Stimulated activated CD8-positive, alpha-beta memory T cell treated with anti-CD3 and anti-CD28 coated beads, Interleukin-4, amount 100 ng/mL, for 1 hour (primary cell): ENCODE measurements at places on chromosomes 5 and 9.

DNA sequence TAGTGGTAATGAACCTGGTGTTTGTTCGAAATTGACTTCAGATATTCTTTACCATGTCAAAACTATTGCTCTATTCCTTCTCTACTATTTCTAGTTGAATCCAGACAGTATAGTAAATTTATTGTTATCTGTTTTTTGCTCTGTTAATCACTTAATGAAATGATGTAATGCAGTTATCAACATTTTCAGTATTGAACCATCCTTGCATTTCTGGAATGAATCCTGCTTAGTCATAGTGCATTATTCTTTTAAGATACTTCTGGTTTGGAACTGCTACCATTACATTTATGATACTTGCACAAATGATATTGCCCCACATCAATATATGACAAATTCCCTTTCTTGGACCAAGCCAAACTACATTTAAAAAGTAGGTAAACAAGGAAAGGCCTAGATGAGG lies 554.0 kb upstream of the KLF4 start:
- DNase-seq: no peak

- DNase-seq: no peak
These were observed 18.0 kb downstream of the ATOX1 start for GRCh38 chr5:151740336-151740942.

DNA sequence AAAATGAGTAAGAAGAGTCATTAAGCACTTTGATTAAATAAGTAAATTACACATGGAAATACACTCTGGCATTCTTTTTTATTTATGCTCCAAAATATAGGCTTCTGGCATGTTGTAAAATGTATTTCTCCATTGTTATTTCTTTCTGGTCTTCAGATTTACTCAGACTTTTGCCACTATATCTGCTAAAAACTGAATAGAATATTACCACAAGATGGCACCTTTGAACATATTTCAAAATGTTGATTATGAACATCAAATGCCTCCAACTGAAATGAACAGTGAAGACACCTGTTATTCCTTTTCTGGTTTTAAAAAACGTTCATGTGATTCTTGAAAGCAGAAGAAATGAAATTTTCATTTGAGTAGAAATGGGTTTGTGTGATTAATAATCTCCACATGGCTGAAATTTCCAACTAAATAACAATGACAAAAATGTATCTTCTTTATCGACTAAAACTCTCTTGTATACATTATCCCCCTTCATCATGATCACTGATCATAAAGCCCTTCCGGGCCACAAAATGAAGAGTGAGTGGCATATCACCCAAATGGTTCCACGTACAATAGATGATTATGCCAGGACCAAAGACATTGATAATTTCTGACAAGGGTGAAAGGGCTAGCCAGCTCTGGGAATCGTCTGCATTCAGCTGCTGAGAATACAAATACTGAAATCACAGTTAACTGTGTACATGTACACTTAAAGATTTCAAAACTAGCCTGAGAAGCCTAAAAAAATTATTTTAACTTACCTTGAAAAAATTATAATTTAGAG lies 23.8 kb downstream of the TYRP1 start:
- DNase-seq: no peak

DNA sequence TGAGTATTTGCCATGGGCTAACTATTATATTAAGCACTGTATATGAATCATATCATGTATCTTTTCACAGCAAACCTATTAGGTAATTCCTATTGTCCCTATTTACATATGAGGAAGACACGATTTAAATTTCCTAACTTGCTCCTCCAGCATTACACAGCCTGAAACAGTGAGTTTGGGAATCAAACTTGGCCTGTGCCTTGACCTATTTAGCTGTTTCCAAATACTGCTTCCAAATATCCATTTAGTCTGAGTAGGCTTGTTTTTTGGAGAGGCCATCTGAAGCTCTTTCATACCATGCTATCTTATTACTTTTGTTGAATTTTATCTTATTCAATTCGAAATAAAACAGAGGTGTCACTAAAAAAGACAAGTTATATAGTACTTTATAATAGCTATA lies 447.3 kb upstream of the MPDZ start:
- DNase-seq: no peak

- no peak for DNase-seq
These were observed 162.6 kb upstream of the ADAMTS16 start for GRCh38 chr5:4977416-4978110.

GRCh38 chr5:127887282-127887681 lies 184.1 kb downstream of the CCDC192 start:
- DNase-seq: no peak

GRCh38 chr5:143931476-143931875 lies 119.5 kb downstream of the HMHB1 start:
- no peak for DNase-seq

GRCh38 chr5:10627160-10627701 lies 63.4 kb downstream of the ANKRD33B start:
- no peak for DNase-seq

DNA sequence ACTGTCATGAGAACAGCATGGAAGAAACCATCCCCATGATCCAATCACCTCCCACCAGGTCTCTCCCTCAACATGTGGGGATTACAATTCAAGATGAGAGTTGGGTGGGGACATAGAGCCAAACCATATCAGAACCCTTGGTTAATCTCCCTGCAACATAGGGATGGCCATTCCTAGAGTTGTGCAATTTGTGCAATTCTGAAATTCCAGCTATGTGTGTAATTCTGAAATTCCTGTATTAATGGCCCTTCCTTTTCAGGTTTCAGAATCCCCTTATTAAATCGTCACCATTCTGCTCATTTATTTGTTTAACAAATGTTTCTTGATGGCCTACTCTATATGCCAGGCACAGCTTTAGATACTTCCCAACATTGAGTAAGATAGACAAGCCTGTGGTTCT lies 282.6 kb downstream of the SMARCA2 start:
- DNase-seq: no peak

DNA sequence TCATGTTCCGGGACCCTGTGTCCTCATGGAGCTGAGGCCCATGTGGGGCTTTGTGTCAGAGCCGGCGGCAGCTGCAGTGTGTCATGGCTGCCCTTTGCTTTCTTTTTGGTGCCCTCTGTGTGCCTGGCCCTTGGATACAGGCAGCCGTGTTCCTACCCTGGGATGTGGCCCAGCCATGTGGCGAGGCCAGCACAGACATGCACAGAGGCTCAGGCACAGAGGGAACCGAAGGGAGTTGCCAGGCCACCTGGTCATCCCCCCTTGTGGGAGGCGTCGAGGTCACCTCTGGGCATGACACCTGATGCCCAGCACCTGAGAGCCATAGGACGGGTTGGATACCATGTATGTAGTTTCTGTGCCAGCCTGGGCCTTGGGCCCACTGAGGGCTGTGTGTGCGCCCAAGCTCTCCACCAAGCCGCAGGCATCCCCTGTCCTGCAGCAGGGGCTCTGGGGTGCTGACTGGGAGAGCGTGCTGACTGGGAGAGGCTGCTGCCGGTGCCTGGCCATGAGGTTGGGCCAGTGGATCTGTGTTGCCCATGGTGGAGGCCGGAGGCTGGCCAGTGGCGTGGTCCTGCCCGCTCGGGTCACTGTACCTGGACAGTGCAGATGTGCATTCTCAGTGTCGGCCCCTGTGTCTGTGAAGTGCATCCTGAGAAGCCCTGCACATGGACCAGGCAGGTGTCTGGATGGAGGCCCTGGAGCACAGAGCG lies 4.8 kb downstream of the NKD2 start:
- DNase-seq: no peak

DNA sequence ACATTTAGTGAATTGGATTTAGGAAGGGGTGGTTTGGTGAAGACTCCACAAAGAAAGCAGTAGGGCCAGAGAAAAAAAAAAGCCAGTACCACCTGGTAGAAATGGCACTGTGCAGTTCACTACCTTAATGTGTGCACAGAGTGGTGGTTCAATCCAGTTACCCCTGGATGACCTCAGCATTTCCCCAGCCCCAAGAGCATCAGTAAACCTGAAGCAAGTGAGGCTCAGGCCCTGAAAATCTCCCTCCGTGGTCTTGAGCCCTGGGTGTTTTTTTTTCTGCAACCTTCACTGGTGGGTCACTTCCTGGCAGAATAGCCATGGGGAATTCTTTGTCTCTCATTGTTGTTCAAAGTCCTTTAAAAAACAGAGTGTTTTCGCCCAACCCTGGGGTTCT lies 202.9 kb downstream of the GADD45G start:
- no peak for DNase-seq

DNA sequence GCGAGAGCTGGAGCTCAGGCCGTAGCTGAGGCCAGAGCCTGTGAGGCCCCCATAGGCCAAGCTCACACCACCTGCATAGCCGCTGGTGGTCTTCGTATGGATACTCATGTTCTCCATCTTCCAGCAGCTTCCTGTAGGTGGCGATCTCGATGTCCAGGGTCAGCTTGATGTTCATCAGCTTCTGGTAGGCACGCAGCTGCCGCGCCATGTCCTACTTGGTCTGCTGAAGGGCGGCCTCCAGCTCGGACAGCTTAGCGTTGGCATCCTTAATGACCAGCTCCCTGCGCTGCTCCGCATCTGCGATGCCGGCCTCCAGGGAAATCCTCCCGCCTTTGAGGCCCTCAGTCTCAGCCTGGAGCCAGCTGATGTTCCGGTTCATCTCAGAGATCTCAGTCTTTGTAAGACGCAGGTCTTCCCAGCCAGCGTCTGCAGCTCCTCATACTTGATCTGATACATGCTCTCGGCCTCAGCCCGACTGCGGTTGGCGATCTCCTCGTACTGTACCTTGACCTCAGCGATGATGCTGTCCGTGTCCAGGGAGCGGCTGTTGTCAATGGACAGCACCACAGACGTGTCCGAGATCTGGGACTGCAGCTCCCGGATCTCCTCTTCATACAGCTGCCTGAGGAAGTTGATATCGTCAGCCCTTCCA lies 172.1 kb downstream of the PPP2R2B start:
- no peak for DNase-seq
